ENCODE measurements at places on chromosomes 2 and 18.

DNA sequence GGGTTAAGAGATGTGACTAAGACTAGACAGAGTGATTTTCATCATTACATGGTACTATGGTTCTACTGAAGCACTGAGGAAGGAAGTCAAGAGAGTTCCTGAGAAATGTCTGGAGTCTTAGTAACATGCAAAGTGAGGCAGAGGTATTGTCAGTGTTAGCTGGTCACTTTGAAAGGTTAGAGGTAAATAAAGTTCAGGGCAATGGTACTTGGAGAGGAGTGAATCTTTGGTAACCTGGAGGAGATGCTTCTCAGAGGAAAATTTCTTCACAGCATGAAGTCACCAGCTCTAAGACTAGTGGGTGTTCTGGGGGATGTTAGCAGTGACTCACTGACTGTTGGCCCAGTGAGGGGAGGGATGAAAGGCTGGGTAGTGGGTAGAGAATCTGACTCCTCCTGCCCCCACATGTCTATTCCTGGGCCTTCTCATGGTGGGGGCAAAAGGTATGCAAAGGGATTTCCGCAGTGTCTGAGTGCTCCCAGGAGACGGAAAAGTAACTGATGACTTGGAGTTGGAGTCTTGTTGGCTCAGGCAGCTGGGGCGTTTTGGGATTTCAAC lies 23.3 kb upstream of the IL1RN start:
- DNase-seq = peak; percentile 71

DNA sequence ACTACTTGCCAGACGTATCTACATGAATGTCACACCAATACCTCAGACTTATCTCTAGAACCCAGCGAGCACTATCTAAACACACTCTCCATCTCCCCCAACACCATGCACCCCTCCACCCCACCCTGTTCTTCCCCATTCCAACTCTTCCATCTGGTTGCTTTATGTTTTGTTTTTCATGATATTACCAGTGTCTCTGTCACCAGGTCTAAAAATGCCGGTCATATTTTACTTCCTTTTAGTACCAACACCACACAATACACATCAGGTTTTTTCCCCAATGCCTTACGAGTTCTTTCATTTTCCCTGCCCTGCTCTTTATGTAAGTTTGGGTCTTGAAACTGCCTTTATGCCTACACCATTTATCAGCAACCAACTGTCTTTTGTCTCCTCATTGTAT lies 10.2 kb upstream of the ITGA4 start:
- no peak for DNase-seq

DNA sequence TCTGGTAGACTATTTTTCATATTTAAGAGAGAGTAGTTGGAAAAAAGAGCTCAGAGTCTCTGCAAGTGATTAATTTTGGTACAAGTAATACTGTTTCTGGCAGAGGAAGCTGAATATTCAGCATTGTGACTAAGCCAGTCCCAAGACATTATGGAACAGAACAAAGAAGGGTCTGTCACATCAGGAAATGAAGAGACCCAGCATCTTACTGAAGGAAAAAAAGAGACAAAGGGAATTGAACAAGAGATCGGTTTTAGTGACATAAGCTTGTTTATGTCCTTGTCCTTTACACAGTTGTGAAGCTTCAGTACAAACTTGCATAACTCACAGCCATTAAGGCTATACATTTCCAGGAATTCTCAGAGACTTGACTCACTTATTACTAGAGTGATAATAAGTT lies 568.5 kb upstream of the SLC8A1 start:
- DNase-seq = no peak

- no peak for DNase-seq
Observed at GRCh38 chr18:9755615-9756014, 47.5 kb downstream of the RAB31 start.

GRCh38 chr18:3186678-3187658 lies 32.8 kb downstream of the MYOM1 start:
- DNase-seq = no peak

DNA sequence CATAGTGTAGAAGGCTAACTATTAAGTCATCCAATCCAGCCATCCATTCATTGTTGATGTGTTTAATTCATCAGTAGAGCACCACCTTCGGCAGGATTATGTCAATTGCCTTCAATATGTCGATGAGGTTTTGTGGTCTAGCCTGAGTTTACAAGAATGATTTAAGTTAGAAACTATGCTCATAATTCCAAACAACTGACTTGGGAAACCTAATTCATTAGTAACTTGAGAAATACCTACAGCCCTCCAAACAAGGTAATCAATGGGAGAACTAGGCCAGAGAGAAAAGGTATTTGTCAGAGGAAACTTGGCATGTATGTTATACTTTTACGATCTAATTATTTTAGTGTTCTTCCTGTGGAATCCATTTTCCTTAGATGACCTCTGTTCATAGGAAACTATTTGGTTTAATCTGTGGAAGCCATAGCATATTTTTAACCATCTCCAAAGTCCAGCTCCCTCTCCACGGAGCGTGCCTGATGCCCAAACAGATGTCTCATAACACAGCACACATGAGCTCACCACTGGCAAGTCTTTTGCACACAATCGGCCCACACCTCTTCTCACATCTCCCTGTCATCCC lies 148.5 kb downstream of the GFPT1 start:
- no peak for DNase-seq

GRCh38 chr2:32931945-32932709 lies 14.6 kb upstream of the LTBP1 start:
- DNase-seq = no peak

DNA sequence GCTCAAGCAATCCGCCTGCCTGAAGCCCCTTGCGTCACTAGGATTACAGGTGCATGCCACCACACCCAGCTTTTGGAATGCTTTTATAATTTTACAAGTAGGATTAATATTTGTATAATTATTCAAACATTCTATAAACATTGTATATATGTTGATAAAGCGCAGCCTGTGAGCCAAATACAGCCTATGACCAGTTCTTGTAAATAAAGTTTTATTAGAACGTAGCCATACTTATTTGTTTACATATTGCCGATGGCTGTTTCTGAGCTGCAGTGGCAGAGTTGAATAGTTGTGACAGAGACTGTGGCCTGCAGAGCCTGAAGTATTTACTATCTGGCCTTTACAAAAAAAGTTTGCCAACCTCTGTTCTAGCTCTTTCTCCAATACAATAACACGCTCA lies 232.6 kb downstream of the OTX1 start:
- DNase-seq = no peak

DNA sequence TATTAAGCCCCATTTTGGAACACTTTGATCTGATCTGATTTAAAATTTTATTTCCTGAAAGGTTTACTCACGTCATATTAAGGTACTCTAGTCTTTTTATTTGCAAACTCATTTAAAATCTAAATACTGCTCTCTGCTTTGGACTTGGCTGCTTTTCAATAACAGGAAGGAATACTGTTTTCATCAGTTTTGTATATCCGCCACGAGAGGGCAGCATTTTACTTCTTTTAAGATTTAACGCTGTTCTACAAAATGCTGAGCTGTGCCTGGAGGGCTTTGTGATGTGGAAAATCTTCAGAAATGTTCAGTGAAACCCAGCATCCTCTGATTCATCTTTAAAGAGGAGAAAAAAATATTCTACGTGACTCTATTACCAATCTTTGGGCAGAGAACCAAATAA lies 37.5 kb upstream of the SLC38A11 start:
- DNase-seq = peak; percentile 57

GRCh38 chr2:134245340-134245984 lies 8.4 kb upstream of the MGAT5 start:
- peak; percentile 87 for DNase-seq

GRCh38 chr2:197893403-197894177 lies 89.2 kb downstream of the PLCL1 start:
- DNase-seq = no peak

- no peak for DNase-seq
Observed at GRCh38 chr2:10861765-10862164, 49.2 kb upstream of the PDIA6 start.

- DNase-seq = no peak
Observed at GRCh38 chr2:237182422-237183123, 96.9 kb downstream of the COPS8 start.

- no peak for DNase-seq
Observed at GRCh38 chr2:98037666-98038336, 42.1 kb upstream of the TMEM131 start.

DNA sequence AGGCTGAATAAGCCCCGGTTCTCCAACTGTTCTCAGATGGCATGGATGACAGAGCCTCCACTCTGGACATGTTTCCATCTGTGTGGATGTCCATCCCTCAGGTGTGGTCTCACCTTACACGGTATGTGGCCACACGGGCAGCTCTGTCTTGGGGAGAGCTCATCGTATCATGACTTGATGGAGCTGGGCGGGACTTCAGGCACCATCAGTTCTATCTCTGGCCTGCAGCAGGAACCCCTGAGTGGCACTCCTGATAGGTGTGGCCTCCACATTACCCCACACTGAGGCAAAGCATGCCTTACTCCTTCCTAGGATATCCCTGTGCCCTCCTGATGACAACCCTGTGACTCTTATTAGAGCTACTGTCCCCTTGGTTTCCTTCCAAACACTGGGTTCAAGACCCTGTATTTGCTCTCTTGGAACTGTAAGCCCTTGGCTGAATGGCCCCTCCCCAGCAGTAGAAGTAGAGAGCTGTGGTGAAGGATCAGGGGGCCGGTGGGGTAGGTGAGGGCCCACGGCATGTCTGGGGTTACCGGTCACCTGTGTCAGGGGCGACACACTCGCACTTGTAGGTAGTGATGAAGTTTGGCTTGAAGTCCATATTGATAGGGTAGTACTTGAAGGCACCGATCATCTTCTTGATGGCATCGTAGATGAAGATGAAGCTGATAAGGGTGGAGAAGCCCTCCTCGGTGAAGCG lies 48.2 kb downstream of the MTHFD2 start:
- no peak for DNase-seq

DNA sequence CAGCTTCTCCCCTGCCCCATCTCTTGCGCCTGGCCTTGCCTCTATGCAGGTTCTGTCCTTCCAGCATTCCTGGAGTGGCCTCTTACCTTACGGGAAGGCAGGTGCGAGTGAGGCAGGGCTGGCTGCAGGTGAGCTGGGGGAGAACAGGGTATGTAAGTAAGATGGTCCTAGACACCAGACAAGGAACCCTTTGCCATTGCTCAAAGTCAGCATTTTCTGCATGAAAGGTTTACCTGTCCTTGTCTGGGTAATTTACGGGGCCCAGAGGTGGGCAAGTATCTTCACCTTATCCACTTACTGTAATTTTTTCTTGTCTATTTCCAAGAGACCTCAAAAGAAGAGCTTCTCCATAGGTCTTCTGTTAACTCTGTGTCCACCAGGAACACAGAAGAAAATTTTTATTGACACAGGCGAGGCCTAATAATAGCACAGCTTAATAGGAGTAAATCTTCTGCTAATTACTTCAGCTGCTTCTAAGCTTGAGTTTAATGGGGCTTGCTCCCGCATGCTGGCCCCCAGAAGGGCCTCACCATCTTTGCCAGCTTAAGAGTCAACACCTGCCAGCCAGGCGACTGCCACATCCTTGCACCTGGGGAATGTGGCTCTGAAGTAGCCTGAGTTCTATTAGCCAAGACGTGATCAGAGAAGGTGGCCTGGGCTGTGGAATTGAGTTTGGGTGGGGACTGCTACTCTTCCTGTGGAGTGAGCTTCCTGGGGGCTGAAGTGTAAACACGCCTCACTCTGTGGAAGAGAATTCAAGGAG lies 27.1 kb downstream of the PCARE start:
- no peak for DNase-seq

- no peak for DNase-seq
Observed at GRCh38 chr2:191304939-191305875, 60.0 kb downstream of the MYO1B start.

- DNase-seq = no peak
Observed at GRCh38 chr2:41101281-41101680, 649.4 kb upstream of the SLC8A1 start.

GRCh38 chr2:9178904-9179571 lies 27.6 kb upstream of the ASAP2 start:
- DNase-seq = no peak

- no peak for DNase-seq
Observed at GRCh38 chr2:109256111-109256510, 127.1 kb downstream of the SH3RF3 start.

DNA sequence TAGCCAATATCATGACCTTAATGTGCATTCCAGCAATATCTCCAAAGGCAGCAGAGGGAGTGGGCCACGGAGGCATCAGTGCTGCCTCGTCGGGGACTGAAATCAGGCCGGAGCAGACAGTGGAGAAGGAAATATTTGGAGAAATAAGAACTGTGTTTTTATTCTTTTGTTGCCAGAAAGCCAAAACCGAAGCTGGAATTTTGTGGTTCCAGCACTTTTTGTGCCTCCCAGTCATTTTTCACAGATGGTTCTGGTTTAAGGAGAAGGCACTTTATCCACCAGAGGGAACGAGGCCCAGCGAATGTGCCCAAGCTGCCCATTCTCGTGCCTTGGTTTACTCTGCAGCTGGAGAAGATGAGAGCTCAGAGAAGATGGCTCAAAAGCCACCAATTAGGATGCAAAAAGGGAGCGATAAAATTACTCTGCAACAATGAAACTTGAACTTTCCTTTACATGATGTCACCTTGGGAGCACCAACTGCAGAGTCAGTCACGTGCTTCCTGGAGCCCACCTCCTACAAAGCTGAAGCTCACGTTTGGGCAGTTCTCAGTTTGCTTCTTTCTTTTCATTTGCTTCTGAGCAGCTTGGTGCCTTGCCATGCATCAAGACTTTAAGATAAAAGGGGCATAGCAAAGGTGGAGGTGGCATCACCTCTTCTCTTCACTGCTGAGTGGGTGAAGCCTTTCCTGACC lies 288.7 kb downstream of the LPIN1 start:
- no peak for DNase-seq

GRCh38 chr2:60159519-60159918 lies 393.9 kb downstream of the BCL11A start:
- no peak for DNase-seq

- DNase-seq = peak; percentile 63
Observed at GRCh38 chr2:88831792-88832248, 140.3 kb downstream of the RPIA start.

DNA sequence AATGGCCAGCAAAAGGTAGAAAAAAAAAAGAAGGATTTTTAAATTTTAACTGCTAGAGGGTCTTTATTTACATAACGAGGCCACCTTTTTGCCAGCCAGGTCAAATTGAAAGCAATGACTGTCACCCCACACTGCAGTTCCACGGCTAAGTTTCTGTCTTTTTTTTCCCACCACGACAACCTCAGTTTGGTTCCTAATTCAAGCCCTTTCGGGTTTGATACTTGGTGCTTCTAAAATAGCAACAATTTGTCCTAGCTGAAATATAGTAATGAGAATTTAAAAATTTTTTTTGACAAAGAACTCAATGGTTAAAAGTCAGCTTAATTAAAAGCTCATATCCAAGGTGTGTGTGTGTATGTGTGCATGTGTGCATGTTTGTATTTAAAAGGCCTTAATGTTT lies 16.4 kb upstream of the NMS start:
- no peak for DNase-seq

- no peak for DNase-seq
Observed at GRCh38 chr2:100367163-100367562, 44.9 kb upstream of the LONRF2 start.

- no peak for DNase-seq
Observed at GRCh38 chr2:121400201-121400600, 115.2 kb upstream of the TFCP2L1 start.

- no peak for DNase-seq
Observed at GRCh38 chr18:73674125-73674865, 473.3 kb downstream of the FBXO15 start.

- no peak for DNase-seq
Observed at GRCh38 chr18:75334869-75335268, 92.6 kb downstream of the SMIM21 start.
